ENCODE measurements at places on chromosomes 2 and 18. TPM values are rescaled to one million over a fixed set of nuclear protein-coding genes. Genes with fewer than 3 reads are reported as not detected.

DNA sequence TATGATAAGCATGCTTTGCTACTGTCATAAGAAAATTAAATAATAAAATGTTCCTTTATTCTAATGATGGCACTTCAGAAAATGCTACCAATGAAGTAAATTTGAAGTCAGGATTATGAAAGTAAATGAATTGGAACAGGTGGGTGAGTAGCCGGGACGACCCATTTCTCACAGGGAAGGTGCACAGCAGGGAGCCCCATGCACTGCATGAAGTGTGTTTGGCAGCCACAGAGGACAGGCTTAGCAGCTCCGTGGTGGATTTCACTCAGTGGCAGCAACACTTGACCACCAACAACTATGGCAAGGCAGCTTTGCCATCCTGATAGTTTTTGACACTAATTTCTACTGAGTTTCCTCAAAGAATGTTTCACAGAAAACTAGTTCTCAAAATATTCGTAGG is 146.3 kb downstream of the ATL2 start:
- H3K27me3 ChIP-seq: no peaks in the 10 kb centered on the region
- H3K4me3 ChIP-seq: no peak overlapping the region

DNA sequence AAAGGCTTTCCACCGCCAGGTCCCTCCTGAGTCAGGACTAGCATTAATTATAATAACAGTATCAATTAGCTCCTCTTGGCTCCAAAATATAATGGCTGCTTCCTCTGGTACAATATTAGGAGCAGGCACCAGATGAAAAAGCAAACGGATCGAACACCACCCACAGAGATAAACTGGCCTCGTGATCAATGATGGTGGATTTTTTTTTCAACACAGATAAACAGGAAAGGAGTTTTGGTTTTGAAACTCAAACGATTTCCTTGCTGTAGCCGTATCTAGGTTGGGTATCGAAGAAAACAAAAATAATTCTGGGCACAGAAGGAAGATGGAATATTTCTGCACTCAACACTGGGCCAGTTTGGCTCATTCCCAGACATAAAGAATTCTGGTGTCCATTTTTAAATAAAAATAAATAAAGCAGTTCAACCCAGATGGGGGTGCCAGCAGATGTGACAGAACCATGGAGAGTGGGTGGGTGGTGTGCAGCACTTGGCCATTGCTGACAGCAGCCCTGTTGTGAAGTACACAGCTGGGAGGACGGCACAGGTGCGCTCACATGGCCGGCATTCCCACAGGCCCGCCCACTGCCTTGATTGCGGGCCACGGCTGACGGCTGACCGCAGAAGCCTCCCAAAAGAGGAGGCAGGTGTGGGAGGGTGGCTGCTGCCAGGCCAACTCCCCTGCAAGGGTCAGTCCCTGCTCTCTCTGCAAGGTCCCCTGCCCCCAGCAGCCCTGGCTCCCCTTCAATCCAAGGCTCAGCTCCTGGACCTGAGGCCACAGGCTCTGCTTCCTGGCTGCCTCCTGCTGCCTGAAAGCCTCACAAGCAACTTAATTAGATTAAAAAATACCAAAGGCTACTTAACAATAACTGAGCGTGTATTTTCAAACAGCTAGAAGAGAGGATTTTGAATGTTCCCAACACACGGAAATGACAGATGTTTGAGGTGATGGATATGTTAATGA is 351.9 kb upstream of the ID2 start:
- H3K27ac ChIP-seq: peak overlapping the region; percentile 43
- no peaks in the 10 kb centered on the region for H3K36me3 ChIP-seq
- no peak for DNase-seq
- H3K4me3 ChIP-seq: no peak overlapping the region
- peaks cover 22% of the 10 kb centered on the region for H3K4me1 ChIP-seq

DNA sequence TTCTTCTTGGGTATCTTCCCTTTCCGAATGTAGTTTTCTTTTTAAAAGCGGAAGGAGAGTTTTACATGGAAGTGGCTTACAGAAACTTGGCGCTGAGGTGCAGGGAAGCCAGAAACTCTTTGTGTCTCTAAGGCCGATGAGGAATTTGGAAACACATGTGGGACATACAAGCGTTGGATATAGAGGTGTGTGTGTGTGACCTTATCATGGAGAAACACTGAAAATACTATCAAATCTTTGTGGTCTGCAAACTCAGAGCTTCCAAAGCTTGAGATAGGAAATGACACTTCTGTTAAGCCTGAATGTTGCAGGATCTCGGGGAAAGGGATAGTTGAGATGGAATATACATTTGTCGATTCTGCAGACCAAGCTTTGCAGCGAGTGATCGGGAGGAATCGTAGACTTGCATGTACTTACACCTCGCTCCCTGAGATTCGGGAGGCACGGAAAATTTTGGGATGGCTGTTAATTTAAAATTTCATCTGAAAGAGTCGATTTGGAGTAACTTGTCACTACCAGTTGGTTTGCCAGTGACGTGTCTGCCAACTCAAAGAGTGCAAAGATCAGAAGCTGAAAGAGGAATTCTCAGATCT is 1.0 kb downstream of the NAB1 start:
- H3K4me3 ChIP-seq: peak overlapping the region; percentile 94
- no peaks in the 10 kb centered on the region for H3K36me3 ChIP-seq
- peaks cover 59% of the 10 kb centered on the region for H3K4me1 ChIP-seq
- H3K27ac ChIP-seq: peak overlapping the region; percentile 93
- no peaks in the 10 kb centered on the region for H3K27me3 ChIP-seq

DNA sequence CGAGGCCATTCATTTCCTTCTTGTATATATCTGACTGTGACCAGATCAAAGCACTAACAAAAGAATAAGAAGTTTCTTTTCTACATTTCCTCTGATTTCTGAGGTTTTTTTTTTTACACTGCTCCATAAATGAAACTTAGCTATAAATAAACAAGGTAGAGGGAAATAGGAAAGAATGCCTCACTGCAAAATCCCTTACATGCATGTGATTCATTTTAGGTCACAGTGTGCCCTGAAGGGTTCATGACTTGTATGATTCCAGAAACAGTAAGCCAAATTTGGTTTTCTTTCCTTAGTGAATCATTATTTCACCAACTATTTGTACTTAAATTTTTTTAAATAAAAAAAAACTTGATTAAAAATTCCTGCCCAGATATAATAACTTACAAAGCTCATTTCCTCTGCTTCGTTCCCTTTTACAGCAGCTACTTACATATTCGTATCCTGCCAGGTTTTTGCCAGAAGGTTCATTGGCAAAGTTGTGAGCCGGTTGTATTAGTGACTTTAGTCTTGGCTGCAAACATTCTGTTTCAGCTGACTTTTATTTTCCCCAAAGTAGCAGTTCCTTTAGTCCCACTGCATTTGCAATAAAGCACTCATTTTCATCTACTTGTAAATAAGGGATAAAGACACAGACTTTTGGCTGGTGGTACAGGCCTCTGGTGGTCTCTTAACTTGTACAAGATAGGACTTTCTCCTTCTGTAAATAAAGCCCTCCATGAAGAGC is 58.6 kb downstream of the LRP2 start:
- H3K36me3 ChIP-seq: no peaks in the 10 kb centered on the region
- no peaks in the 10 kb centered on the region for H3K27me3 ChIP-seq
- no peak overlapping the region for H3K4me3 ChIP-seq
- no peak for DNase-seq

DNA sequence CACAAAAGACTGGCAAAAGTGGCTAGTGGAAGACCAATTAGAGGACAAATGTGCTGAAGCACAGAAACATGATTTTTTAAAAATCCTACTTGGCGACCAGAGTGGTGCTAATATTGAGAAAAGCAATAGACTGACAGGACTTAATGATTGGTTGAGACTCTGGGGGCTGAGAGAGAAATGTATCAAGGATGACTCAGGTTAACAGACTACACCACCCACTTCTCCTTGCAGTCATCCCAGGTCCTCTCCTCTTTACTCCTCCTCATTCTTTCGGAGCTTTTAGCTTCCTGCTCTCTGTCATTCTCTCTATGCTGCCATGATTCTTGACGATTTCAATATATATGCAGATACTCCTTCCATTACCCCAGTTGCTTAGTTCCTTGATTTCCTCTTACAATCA is 54.6 kb upstream of the CYTIP start:
- no peak overlapping the region for H3K27ac ChIP-seq
- H3K27me3 ChIP-seq: no peaks in the 10 kb centered on the region
- DNase-seq: no peak
- H3K4me1 ChIP-seq: no peaks in the 10 kb centered on the region
- no peaks in the 10 kb centered on the region for H3K36me3 ChIP-seq

DNA sequence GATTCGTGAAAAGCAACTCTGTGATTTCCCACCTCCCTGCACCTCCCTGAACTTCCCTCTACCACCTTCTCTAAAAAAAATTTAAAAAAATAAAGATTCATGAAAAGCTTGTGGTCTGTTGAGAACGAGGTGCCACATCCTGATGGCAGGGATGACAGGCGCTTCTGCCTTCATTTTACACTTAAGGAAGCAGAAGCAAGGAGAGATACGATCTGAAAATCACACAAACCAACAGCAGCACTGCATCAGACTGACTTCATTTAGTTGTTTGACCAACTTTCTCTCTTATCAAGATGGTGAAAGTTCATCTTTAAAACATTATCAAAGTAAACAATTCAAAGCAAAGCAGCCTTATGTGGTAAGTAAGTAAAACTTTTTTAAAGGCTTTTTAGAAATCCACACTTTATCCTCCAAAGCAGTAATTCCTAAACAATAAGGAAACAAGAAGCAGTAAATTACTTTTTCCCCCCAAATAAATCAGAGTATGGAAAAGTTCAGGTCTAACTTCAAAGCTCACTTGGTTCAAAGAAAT is 15.5 kb downstream of the WDFY1 start:
- no peak overlapping the region for H3K4me3 ChIP-seq
- H3K4me1 ChIP-seq: peaks cover 40% of the 10 kb centered on the region
- H3K36me3 ChIP-seq: no peaks in the 10 kb centered on the region
- no peaks in the 10 kb centered on the region for H3K27me3 ChIP-seq
- no peak overlapping the region for H3K27ac ChIP-seq
- no peak for DNase-seq

GRCh38 chr18:37514953-37515352 is 50.6 kb downstream of the CELF4 start:
- no peaks in the 10 kb centered on the region for H3K4me1 ChIP-seq
- H3K27ac ChIP-seq: no peak overlapping the region
- no peak for DNase-seq
- no peak overlapping the region for H3K4me3 ChIP-seq

DNA sequence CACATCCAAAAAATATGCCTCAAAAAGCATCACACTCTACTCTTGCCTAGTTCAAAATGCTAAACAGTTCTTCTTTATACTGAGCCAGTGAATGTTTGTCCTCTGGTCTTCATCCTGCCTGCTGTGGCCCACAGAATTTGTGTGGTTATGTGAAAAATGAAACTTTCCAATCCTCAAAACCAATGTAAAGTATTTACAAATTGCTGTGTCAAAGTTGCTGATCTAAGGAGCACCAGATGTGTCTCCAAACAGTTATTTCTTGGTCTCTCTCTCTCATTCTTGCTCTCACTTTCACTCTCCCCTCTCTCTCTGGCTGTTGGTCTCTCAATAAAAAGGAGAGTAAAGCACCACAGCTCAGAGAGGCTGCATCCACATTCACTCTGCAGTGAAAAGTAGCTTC is 23.0 kb downstream of the EPHA4 start:
- no peak overlapping the region for H3K27ac ChIP-seq
- H3K27me3 ChIP-seq: no peaks in the 10 kb centered on the region
- no peak for DNase-seq
- no peak overlapping the region for H3K4me3 ChIP-seq

DNA sequence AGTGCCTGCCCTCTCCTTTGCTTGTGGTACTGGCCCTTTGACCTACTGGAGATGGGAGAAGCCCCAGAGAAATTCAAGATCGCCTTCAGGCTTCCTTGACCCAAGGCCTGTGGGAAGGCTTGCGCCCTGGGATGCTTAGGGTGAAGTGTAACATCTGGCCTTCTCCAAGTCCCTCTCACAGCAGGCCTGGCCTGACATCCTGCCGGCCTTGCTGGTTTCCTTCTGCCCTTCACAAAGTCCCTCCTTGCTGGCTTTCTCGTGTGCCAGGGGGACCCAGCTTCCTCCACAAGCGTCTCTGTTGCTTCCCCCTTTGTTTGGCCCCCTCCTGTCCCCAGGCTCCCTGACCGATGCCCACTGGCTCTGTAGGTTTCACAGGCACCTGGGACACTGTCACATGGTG is 26.4 kb downstream of the TCF7L1 start:
- H3K36me3 ChIP-seq: no peaks in the 10 kb centered on the region
- no peak for DNase-seq
- H3K4me1 ChIP-seq: peaks cover 96% of the 10 kb centered on the region

GRCh38 chr2:10079266-10079869 is 843 bp downstream of the CYS1 start:
- H3K27ac ChIP-seq: peak overlapping the region; percentile 97
- H3K4me1 ChIP-seq: peaks cover 56% of the 10 kb centered on the region
- no peak for DNase-seq
- H3K4me3 ChIP-seq: peak overlapping the region; percentile 73
- no peaks in the 10 kb centered on the region for H3K27me3 ChIP-seq
- H3K36me3 ChIP-seq: no peaks in the 10 kb centered on the region

GRCh38 chr2:104606056-104606455 is 247.9 kb upstream of the POU3F3 start:
- H3K4me1 ChIP-seq: no peaks in the 10 kb centered on the region
- DNase-seq: no peak
- no peaks in the 10 kb centered on the region for H3K36me3 ChIP-seq
- no peak overlapping the region for H3K27ac ChIP-seq

DNA sequence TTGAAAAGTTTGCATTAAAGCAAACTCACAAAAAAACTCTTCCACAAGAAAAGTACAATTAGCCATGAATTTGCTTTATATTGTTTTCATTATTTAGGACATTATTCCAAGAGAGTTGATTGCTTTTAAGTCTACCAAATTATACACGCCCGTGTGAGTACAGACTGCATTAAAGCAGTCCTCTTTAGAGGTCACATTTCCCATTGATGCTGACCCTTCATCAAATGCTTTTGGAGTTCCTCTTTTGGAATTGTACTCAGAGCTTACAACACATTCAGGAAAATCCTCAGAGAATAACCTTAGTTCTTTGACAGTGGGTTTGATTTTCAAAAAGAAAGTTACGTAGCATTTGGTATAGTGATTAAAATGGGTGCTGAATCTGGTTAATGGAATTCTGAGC is 256.1 kb downstream of the CDH2 start:
- DNase-seq: no peak
- no peak overlapping the region for H3K4me3 ChIP-seq
- H3K27ac ChIP-seq: no peak overlapping the region
- no peaks in the 10 kb centered on the region for H3K36me3 ChIP-seq
- no peaks in the 10 kb centered on the region for H3K4me1 ChIP-seq

Gene CCDC121
- total RNA-seq: 5.0 TPM

Gene KATNAL2
- 3.9 TPM for total RNA-seq

Gene SERPINB5
- not detected for total RNA-seq
